Germinal center (tissue), 1 donor: ENCODE measurements at places on chromosomes 1 and 21.

DNA sequence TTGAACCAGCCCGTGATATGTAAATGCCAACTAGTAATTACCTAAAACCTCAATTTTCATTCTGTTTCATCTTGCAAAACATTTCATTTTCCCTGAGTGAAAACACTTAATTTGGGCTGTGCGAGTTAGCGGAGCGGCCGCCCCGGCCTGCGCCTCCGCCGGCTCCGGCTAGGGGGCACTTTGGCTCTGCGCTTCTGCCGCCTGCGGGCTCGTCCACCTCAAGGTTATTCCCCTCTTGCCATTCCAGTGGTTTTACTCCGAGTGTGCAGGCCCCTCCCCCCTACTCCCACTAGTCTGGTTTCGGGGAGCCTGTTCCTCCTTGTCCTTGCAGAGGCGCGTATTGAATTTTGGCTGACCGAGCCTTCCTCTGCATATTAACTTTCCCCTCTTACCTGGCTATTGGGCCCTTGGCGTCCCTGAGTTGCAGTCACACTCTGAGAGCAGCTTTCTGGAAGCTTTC is 55.6 kb downstream of the PEX14 start:
- DNase-seq, result no peak

DNA sequence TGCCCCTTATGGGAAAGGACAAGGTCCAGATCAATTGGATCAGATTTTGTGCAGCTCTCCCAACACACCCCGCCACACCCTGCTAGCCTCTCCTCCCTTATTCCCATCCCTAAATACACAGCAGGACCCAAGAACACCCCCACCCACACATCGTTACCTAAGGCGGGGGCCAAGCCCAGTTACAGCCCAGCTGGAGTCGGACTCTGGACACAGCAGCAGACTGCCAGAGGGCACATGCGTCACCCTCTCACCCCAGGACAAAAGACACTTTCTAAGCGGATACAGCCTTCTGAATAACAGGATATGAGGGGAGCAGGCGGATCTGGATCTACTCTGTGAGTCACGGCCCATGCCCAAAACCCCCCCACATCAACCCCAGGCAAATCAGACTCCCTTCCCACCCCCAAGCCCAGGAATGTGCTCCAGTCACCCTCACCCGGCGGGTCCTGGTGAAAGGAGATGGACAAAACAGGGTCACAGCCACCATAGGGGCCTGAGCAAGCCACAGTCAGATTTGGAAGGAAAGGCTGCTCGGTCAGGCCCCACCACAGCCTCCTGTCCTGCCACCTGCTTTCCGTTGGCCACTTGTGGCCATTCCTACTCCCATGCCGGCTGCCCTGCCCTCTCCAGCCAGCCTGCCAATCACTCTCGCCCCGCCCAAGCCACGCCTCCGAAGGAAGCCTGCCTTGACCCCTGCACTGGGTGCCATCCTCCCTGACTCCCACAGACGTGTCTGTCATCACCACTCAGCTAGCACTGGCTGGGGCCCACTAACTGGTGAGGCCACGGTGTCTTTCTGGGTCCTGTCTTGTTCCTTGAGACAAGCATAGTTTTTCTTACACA is 4.0 kb downstream of the S100A16 start:
- DNase-seq, result no peak

DNA sequence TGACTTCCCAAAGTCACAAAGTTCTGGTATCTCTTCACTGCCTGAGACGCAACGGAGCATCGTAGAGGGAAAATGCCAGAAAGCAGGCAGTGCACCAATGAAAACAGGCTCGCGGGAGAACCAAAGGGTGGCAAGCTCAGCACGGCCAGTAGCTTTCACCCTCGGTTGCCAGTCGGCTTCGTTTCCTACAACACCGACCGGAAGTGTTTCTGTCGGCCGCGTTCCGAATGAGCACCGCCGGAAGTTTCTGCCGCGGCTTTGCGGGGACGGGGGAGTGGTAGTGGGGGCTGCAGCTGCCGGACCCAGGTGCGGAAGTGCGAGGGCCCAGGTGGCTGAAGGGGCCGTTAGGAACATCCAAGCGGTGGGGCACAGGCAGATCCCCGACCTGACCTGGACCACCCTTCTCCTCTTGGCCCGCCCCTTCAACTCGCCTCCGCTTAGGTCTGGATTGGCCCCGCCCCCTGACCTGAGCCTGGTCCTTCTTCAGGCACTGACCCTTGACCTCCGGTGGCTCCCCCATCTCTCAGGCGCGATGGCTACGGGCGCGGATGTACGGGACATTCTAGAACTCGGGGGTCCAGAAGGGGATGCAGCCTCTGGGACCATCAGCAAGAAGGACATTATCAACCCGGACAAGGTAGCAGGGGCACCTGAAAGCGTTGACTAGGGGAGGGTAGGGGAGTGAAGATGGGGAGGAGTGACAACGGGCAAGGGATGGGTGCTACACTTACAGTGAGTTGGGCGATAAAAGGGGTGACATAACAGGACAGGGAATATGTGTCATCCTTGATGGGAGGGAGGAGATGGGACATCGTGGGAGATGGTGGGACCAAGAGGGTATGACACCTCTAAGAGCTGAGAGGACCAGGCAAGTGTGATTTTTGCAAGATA is at the start of gene DMAP1:
DMAP1 (plus strand) TSS at position 250 of the 891 bp plus-strand sequence; CDS start at position 533, 283 bp downstream.
- DNase-seq, result peak; percentile 71

DNA sequence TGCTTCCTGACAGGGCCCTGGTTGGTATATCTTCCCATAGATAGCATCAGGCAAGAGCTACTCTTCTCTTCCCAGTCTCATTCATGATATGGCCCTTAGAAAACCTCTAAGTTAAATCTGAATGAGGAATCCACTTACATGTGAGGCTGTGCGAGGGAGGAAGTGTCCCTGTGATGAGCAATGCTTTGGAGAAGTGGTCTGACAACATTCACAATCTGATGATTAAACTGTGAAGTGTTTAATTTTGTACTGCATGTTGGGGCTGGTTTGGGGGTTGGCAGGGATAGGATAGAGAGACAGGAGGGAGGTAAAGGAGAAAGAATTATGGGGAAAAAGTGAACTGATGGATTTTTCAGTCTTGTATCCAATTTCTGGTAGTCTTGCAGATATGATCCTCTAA is 421.2 kb upstream of the DAB1 start:
- no peak for DNase-seq

DNA sequence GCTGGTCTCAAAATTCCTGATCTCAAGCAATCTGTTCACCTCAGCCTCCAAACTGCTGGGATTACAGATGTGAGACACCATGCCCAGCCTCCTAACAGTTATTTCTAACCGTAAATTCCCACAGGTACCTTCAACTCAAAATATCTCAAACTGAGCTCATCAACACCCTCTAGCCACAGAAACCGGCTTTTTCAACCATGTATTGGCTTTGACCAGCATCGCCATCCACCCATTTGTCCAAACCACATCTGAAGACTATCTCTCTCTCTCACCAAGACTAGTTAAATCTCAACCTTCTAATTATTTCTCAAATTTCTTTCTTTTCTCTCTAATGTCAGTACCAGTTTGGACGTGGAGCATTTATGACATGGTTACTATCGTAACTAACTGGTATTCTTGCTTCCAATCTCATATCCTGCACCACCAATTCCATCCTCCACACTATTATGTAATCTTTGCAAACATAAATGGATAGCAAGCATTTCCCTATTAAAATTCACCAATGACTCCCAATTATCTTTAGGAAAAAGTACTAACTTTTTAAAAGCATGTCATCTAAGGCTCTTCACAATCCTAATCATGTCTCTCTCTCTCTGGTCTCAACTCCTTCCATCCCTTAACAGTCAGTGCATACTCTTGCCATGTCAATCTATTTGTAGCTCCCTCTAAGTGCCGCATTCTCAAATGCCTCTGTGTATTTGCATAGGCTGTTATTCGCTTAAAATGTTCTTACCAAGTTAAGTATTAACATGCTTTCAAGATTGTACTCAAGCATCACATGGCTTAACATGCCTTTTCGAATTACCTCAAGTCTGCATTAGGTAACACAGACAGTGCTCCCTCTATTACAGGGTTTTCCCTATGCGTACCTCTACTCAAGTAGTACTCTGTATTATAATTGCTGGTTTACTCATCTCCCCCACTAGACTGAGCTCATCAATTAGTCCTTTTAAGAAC is 18.1 kb downstream of the RSBN1 start:
- no peak for DNase-seq

DNA sequence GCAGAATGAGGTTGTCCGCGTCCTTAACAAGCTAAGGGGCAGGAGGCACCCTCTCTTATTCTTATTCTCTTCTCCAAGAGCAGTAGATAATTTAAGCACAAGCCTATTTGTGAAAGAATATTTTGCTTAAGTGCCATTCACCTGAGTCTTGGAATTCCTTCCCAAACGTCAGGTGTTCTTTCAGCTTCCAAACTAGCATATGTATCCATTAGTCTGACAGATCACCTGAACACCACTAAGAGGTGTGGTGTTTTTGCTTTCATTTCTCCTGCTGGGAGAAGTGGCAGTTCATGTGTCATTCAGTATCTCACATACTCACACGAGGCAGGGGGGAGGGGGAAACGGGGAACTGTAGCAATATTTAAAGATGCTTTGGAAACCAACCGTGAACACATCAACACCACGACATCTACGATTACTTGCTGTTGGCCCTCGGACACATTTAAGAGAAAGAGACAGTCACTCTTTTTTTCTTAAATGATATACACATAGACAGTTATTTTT is 45.5 kb upstream of the RBM15 start:
- no peak for DNase-seq

- no peak for DNase-seq
Observed at GRCh38 chr1:94425821-94426484, 7.8 kb downstream of the ABCD3 start.

GRCh38 chr1:88976235-88976634 is 16.2 kb downstream of the KYAT3 start:
- DNase-seq, result no peak

- DNase-seq, result no peak
Observed at GRCh38 chr1:178220094-178220493, 126.2 kb downstream of the RASAL2 start.

DNA sequence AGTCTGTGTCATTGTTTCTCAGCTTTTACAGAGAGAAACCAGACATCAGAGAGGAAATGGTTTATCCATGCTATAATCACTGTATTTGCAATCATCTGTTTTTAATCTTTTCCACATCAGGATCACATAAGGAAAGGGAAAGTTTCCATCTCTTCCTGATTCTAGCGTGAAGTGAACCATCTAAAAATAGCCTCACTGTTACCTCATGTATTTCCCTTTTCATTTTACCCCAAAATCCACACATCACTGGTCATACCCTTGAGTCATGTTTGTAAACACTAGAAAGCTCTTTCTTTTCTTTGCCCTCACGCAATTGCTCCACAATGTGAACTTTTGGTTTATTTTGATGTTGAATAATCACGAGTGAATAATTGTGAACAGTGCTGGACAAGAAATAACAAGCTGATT is 146.0 kb downstream of the PLA2G4A start:
- DNase-seq, result no peak

- no peak for DNase-seq
Observed at GRCh38 chr1:162993846-162994245, 75.3 kb upstream of the RGS4 start.

- DNase-seq, result no peak
Observed at GRCh38 chr1:221543529-221544120, 198.3 kb downstream of the DUSP10 start.

- DNase-seq, result no peak
Observed at GRCh38 chr1:216665406-216665805, 57.8 kb downstream of the ESRRG start.

- peak; percentile 52 for DNase-seq
Observed at GRCh38 chr1:223845037-223845809, 524 bp downstream of the TP53BP2 start.

DNA sequence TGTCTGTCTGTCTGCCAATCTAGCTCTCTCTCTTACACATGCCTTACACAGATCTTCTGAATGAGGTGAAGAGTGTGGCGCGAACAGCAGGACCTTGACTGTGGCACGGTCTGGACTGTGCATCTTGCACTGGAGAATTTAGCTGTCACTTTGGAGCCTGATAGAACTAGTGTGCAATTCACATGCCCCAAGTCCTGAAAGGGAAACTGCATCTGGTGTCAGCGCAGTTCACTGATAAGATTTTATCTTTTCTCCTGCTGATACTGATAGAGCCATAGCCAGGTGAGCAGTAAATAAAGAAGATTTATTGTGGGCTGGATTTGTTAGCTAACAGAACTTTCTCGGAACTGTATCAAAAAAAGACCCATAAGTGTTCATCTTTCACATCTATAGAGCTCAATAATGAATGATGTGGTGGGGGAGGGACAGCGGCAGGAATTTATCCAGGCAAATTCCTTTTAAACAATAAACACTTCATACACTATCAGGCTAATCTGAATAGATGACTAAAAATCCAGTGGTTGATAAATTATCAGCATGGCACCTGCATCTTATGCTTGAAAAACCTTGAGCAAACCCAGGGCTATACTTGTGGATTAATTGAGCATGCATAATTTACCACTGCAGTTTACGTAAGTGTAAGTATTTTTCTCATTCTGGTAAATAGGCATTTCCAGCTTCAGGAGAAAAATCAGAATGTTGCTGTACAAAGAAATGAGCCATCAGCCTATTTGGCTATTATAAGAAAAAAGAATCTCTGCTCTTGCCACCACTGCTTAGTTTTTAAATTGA is 104.1 kb downstream of the NTNG1 start:
- DNase-seq, result no peak

DNA sequence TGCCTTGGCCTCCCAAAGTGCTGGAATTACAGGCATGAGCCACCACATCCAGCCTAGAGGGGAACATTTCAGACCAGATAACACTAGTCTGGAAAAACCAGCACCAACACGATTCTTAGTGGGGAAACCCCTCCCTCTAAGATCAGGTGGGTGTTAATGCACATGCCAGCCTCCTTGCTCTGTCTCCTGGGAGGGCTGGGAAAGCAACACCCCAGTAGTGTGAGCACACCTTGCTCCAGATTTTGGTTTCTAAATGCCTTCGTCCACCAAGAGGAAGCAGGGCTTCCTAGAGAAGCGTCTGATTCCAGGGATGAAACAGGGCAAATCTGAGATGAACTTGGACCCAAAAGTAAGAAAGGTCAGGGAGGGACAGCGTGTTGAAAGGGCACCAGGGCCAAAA is 2.2 kb upstream of the KRTAP10-4 start:
- DNase-seq, result no peak

GRCh38 chr21:34859976-34860653 is 189.0 kb downstream of the RUNX1 start:
- DNase-seq, result no peak

- DNase-seq, result no peak
Observed at GRCh38 chr1:245605480-245606156, 450.8 kb downstream of the KIF26B start.

DNA sequence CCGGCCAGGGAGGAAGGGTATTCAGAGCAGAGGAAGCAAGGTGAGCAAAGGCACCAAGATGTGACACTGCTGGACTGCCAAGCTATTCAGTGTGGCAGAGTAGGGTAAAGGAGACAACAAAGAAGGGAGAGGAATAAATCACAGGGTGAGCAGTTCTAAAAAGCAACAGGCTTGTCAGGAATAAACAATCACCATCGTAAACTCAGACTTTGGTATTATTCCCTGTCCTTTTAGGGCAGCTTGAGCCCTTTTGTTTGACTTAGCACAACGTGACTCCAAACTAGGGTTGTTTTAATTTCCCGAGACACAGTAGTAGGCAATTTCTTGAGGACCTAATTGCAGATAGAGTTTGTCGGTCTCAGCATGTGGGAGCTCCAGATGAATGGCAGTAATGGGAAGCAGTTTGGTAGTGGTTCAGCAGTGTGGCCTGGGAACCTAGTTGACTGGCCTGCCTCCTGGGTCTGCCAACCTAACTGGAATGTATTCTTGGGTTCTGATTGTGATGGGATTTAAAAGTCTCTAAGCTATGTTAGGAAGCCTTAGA is 4.3 kb downstream of the CR1L start:
- DNase-seq, result no peak
